ENCODE measurements at places on chromosomes 7 and 10.

GRCh38 chr7:47946581-47947354 lies 1.5 kb downstream of the PKD1L1 start:
- DNase-seq = no peak

DNA sequence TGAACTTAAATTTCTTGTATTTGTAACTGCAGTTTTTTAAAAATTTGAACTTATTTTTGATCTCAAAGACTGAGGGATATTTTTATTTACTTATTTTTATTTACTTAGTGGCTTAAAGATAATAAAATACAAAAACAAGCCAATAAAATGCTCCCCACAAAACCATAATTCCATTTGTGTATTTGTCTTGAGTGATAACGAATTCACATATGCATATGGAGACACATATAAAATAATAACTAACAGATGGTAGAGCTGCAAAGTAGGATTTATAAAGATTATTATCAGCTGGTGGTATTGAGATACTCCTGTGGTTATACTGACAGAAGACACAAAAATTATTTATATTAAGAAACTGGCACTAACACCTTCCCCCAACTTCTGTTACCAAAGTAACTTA lies 90.2 kb upstream of the RPA3 start:
- no peak for DNase-seq

DNA sequence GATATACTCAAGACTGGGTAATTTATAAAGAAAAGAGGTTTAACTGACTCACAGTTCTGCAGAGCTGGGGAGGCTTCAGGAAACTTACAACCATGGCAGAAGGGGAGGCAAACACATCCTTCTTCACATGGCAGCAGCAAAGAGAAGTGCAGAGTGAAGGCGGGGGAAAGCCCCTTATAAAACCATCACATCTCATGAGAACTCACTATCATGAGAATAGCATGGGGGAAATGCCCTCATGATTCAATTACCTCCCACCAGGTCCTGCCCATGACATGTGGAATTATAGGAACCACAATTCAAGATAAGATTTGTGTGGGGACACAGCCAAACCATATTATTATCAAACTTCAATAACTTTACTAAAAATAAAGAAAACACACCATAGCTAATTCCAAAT lies 30.4 kb upstream of the JAZF1 start:
- DNase-seq = no peak

- DNase-seq = no peak
Measured at GRCh38 chr7:33191340-33191739, 62.0 kb downstream of the BBS9 start.

DNA sequence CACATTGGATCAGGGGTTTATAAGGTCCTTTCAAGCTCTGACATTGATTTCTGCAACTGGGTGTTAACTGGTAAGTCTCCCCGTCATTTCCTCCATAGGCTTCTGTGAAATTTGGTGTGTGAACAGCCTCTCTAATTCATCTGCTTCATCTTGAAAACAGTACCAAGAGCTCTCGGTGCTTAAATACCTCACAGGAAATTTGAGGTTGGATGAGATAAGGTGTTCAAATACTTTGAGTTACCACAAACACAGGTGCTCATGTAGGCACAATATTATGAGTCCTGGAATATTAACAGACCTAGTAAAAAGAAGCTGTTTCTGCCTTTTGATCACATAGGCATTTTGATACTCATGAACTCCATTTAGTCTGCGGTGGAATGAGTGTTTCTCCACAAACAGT lies 85.2 kb downstream of the RTKN2 start:
- no peak for DNase-seq

DNA sequence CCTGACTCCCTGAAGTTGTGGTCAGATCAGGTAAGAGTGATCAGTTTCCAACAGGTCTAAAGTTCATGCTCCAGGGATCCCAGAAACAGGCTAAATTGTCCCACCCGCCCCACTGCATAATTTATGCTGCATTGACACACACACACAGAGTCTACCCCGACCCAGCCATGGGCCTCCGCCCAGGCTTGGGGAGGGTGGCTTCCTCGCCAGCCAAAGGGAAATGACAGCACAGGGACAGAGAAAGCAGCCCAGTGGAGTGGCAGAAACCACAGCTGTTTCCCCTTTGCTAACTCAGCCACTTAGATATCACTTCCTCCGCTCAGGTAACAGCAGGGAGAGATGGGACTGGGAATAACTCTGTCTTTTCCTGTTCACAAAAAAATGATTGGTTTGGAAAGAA lies 9.4 kb downstream of the SH3PXD2A start:
- DNase-seq = no peak

- no peak for DNase-seq
Measured at GRCh38 chr7:81725812-81726127, 44.1 kb downstream of the HGF start.

Measured in NCI-H187 (cell line).